ENCODE measurements at places on chromosomes 2 and 18. TPM values are rescaled to one million over a fixed set of nuclear protein-coding genes. Genes with fewer than 3 reads are reported as not detected.

The CNTNAP5 gene
- not detected for total RNA-seq

The LIMS4 gene
- 0.62 TPM for total RNA-seq

The PFN4 gene
- total RNA-seq, result 1.0 TPM

The NEU4 gene
- 0.25 TPM for total RNA-seq

The PELI1 gene
- 1.2 TPM for total RNA-seq

The MARCHF7 gene
- 57.8 TPM for total RNA-seq

The KIAA2012 gene
- not detected for total RNA-seq

The PSMA8 gene
- not detected for total RNA-seq

The NBEAL1 gene
- total RNA-seq, result 4.8 TPM

The ASB18 gene
- not detected for total RNA-seq

The TMEM247 gene
- not detected for total RNA-seq

The ONECUT2 gene
- total RNA-seq, result 0.32 TPM

The LBH gene
- 137 TPM for total RNA-seq

The PROKR1 gene
- not detected for total RNA-seq

The AGXT gene
- total RNA-seq, result not detected

The ERBB4 gene
- total RNA-seq, result not detected

The BOLL gene
- total RNA-seq, result not detected

The CCDC141 gene
- total RNA-seq, result not detected

The TCF23 gene
- total RNA-seq, result not detected

The DCC gene
- not detected for total RNA-seq

The CRYGC gene
- total RNA-seq, result not detected

The RTP5 gene
- total RNA-seq, result not detected

The STPG4 gene
- total RNA-seq, result not detected

The PTPRN gene
- 1.1 TPM for total RNA-seq

The COL6A3 gene
- 0.15 TPM for total RNA-seq

The SERPINB2 gene
- not detected for total RNA-seq

The CXCR4 gene
- 0.85 TPM for total RNA-seq

The ATL2 gene
- 50.9 TPM for total RNA-seq

The IER3IP1 gene
- 17.5 TPM for total RNA-seq

The VPS54 gene
- 14.8 TPM for total RNA-seq

The CD8B2 gene
- total RNA-seq, result not detected

The CCDC74A gene
- total RNA-seq, result 14.6 TPM

The IL36RN gene
- 0.13 TPM for total RNA-seq
